ENCODE measurements at places on chromosomes 3 and 15.

- DNase-seq = no peak
Measured at GRCh38 chr3:192339214-192339613, 388.1 kb downstream of the FGF12 start.

GRCh38 chr3:191809326-191809949 lies 348.5 kb downstream of the PYDC2 start:
- no peak for DNase-seq

DNA sequence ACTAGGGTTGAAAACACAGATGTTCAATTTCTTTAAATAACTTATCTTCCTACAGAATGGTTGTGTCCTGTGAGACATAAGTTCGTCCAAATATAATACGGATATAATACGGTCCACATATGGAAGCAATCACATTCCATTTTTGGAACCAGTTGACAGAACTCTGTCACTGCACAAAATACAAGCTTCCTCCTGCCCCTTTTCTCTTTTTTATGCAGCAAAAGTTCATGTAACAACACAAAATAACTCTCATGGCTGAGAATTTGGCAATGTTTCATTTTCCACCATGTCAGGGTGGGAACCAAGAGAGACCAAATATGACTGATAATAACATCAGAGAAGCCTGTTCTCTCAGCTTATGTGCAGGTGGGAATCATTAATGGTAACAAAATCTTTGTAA lies 158.1 kb upstream of the ZNF385D start:
- DNase-seq = no peak

DNA sequence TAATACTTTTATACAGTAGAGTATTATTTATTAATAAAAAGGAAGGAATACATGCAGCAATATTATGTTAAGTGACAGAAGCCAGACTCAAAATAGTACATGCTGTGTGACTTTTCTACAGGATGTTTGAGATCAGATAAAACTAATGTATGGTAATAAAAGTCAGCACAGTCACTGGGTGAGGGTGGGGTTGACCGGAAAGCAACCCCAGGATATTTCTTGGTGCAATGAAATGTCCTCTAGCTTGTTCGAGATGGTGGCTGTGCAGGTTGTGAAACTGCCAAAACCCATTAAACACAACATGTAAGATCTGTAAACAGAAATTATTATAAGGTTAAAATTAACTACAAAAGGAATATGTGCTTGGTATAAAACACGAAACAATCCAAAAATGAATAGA lies 20.8 kb upstream of the ALDH1L1 start:
- no peak for DNase-seq

DNA sequence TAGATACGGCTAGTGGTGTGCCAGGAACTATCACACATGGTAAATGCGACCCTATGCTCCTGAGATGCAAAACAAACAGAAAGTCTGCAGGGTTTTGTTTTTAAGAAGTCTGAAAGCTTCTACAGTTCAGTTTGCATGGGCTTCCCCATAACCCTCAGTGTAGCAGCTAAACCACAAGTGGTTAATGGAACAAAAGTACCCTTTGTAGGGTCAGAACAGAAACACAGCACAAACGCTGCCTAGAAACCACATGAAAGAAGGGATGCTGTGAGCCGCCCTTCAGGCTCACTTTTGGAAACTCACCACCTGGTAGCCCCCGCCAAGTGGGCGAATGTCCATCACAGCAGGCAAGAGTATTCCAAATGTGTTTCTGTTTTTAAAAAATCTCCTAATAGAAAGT lies 46.2 kb downstream of the CTDSPL start:
- no peak for DNase-seq

DNA sequence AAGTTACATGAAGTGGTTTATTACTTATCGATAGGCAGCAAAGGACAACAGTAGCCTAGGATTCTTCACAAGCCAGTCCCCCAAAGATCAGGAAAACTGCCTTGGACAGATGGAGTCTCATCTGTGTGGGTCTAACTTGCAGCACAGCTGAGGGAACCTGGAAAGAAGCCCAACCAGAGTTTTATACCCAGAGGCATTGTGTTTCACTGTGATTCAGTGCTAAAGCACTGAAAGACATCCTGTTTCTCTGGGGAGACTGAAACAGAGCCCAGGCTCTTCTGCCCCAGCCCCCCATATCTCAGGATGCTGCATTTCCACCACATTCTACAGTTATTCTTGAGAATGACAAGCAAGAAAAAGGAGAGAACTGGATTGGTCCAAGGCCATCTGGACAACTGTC lies 48.2 kb upstream of the PYDC2 start:
- DNase-seq = no peak

DNA sequence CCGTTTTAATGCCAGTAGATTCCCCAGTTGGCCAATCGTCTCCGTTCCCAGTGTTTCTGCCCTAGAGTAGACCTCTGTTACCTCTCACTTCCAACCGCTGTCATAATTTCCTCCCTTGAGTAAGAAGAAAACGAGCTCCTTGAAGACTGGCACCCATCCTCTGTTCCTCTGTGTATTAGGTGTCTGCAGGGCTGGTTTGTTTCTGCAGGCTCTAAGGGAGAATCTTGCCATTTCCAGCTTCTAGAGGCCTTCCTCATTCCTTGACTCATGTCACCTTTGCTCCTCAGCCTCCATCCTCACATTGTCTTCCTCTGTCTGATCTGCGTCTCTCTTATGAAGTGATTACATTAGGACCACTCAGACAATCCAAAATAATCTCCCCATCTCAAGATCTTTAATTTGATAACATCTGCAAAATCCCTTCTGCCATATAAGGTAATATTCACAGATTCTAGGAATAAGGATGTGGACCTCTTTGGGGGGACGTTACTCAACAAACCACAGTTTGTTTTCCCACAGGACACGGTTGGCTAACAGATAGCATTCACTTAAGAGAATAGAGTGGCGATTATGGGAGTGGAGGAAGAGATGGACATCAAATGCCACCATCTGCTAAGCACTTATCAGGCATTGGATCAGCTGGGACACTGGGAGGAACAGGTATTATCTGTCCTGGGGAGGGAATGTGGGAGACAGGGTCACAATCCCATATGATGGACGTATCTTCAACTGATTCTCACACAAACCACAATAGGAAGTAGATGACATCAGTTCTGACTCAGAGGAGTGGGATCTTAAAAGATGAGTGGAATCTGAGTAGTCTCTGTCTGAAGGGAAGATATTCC lies 17.1 kb downstream of the ARHGAP31 start:
- no peak for DNase-seq

DNA sequence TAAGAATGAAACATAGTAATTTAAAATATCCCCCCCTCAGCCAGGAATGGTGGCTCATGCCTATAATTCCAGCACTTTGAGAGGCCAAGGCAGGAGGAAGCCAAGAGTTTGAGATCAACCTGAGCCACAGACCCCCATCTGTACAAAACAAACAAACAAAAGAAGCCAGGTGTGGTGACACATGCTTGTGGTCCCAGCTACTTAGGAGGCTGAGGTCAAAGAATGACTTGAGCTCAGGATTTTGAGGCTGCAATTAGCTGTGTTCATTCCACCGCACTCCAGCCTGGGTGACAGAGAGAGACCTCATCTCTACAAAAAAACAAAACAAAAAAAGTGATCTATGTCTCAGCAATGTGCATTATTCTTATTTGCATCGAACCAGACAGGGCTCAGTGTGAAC lies 800.8 kb downstream of the MCTP2 start:
- no peak for DNase-seq

GRCh38 chr15:91710080-91710698 lies 143.3 kb upstream of the SLCO3A1 start:
- no peak for DNase-seq

DNA sequence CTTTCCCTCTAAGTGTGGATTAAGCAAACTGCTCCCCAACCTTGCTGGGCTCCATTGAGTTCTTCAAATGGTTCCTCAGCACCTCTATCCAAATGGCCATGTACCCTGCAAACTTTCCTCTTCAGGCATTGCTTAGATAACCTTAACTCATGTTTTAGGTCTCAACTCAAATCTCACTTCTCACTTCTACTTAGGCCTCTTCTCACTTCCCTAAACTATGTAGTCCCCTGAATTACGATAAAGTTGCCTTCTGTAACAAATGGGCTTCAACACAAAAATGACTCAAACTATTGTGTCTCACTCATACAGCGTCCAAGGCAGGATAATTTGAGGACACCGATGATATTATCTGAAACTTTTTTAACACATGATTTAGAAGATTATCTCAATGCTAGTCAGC lies 62.4 kb upstream of the STAC start:
- DNase-seq = no peak

- DNase-seq = no peak
Measured at GRCh38 chr15:96337365-96338023, 7.0 kb downstream of the NR2F2 start.

GRCh38 chr3:56389183-56389830 lies 79.0 kb downstream of the ERC2 start:
- DNase-seq = no peak

DNA sequence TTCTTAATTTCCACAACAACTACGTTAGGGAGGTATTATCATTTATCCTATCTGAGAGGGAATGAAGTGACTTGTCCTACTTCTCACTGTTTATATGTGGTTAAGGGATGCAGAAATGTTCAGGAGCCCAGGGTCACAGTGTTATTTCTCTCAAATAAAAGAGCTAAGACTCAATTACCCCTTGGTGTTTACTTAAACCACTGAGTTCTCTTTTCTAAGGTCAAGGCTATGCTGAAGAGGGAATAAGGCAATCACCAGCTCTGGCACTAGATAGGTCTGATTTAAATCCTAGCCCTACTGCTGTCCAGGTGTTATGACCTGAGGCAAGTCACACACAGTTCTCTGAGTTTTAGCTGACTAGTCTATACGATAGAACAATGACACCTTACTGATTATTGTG lies 35.7 kb upstream of the BCL6 start:
- no peak for DNase-seq

DNA sequence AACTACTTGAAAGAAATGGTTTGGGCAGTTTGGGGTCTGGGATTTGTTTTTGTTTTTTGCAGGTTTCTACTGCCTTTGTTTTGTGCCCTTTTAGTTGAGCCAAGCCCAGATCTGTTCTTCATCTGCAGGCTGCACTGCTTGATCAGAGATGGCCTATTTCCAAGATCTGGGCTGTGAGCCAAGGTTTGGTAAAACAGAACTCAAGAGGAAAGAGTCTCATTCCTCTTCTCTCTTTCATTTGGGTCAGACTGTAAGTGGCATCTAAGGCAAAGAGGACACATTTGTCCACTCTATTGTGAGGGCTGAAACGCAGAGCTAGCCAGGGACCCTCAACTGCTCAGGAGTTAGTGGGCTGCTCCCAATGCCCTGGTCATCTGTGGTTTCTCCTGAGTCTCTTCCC lies 104.4 kb upstream of the UBE3A start:
- DNase-seq = no peak

DNA sequence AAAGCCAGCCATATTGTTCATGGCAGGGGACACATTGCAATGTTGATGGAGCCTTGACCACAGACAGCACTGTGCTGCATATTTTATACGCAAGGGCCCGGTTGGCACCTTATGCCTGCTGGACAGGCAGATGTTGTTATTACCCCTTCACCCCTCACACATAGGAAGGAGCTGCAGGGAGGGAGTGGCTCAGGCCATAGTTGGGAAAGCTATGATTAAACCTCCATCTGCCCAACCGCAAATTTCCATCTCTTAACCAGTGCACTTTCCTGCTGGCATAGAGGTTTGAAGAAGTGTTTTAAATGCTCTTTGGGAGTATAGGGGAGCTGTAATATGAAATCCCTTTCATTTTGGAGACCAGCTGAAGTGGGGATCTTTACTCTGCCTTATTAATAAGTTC lies 224.7 kb downstream of the CACNA2D3 start:
- no peak for DNase-seq

- DNase-seq = no peak
Measured at GRCh38 chr3:24137958-24138875, 193.1 kb downstream of the NR1D2 start.

DNA sequence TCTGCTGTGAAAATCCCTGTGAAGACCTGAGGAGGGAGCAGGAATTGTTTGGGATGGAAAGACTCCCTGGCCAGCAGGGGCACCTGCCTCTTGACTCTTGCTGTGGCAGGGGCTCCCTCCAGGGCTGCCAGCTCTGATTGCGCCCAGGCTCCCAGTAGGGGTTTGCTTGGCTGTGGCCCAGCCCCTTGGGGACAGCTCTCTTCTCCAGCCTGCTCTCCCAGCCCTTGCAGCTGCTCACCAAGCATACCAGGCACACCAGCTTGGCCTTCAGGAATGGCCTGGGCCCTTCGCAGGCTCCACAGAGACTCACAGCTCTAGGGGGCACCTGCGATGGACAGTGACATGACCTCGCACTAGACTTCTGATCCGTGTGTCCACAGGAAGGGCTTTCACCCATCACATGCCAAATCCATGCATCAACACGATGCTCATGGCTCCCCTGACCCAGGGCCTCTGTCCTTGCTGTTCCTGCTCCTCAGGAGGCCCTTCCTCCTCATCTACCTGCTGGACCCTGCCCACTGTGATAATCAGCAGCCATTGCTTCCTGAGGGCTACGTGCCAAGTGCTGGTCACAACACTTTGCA lies 61.8 kb downstream of the SCN5A start:
- no peak for DNase-seq

DNA sequence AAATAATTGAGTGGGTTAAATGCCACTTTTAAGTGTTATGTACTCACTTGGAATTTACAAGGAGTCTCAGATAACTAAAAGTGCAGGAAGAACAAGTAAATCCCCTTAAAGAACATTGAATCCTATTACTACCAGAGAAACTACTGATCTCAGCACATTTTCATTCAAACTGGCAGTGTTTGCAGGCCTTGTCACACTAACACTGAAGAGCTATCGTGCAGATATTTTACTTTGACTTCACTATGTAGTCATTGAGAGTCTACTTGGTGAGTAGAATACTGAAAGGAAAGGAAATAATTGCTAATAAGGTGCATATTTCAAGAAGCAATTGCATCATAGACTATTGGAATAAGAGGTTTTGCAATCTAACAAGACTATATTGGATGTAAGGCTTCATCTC lies 721.4 kb upstream of the CBLB start:
- no peak for DNase-seq

- DNase-seq = no peak
Measured at GRCh38 chr3:115916866-115917265, 293.6 kb downstream of the GAP43 start.

DNA sequence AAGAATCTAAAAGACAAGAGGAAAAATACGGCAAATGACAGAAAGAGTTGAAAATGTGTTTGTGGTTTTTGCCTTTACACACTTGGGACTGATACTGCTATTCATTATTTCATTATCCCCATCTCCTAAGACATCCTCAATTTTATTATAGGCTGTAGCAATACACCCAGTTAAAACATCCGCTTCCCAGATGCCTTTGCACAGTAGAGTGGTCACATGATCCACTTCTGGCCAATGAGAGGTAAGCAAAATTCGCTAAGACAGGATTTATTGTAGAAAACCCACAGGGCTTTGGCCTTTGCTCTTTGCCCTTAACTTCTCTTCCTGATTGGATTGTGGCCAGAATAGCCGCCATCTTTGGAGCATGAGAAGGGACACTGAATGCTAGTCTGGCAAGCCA lies 53.2 kb upstream of the BOC start:
- DNase-seq = no peak

DNA sequence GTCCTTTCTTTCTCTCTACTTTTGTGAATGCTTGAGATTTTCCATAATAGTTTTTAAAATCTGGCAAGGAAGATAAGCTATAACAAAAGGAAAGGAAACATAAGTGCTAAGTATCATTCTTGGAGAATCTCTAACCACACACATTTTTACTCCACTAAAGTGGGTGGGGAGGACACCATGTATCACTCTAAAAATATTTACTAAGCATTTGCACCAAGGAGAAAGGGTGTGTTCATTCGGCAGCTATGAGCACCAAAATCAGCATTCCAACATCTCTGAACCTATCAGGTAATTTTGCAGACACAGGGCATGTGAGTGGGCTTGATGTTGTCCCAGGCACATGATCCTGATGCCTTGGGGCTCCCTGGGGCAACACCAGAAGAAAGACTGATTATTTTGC lies 5.5 kb downstream of the B4GALT4 start:
- no peak for DNase-seq

GRCh38 chr3:197262709-197263108 lies 35.7 kb downstream of the DLG1 start:
- DNase-seq = no peak

Measured in activated CD4-positive, alpha-beta T cell treated with anti-CD3 and anti-CD28 coated beads, Interleukin-2, amount 50 U/mL, for 24 hours (primary cell).